ENCODE measurements at places on chromosomes 16 and 17.

GRCh38 chr17:77475016-77475976 is 334.5 kb downstream of the SEC14L1 start:
- DNase-seq = no peak

GRCh38 chr17:69460963-69461922 is 46.7 kb downstream of the MAP2K6 start:
- no peak for DNase-seq

DNA sequence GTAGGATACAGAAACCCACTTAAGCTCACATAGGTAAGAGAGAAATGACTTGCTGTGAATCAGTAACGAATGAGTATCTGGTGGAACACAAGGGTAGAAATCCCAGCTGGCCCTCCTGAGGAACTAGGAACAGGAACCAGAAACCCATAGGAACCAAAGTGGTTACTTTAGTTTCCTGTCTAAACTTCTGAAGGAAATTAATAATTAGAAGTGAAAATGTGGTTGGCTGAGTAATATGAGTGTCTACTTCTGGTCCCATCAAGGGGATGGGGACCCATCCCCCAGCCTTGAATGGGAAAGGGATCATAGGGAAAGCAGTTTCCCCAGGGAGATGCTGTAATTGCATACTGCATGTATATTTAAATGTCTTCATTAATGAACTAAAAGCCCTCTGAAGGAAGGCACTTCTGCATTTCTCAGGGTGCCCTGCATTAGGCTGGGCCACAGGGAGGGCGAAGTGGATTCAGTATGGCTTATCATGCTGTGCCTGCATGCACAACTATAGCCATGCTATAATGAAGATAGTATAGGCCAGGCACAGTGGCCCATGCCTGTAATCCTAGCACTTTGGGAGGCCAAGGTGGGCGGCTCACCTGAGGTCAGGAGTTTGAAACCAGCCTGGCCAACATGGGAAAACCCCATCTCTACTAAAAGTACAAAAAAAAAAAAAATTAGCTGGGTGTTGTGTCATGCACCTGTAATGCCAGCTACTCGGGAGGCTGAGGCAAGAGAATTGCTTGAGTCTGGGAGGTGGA is 45.6 kb downstream of the CYB5B start:
- DNase-seq = no peak

DNA sequence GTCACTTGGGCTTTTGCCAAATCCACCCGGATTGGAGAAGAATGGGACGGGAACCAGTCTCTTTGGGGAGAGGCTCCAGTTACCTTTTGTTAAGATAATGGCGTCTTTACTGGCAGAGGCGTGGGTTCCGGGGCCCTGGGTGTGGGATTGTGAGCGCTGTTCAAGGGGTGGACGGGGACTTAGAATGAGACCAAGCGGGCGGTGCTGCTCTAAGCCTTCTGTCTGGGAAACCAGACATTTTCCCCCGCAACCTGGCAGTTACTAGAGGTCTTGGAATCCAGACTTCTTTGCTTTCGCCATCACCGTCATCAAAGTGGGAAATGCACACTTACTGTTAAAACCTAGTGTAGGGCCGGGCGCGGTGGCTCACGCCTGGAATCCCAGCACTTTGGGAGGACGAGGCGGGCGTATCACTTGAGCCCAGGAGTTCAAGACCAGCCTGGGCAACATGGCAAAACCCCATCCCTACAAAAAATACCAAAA is 706 bp downstream of the TEN1 start:
- DNase-seq = no peak

GRCh38 chr17:42969001-42969581 is 4.8 kb upstream of the AARSD1 start:
- DNase-seq = peak; percentile 66

DNA sequence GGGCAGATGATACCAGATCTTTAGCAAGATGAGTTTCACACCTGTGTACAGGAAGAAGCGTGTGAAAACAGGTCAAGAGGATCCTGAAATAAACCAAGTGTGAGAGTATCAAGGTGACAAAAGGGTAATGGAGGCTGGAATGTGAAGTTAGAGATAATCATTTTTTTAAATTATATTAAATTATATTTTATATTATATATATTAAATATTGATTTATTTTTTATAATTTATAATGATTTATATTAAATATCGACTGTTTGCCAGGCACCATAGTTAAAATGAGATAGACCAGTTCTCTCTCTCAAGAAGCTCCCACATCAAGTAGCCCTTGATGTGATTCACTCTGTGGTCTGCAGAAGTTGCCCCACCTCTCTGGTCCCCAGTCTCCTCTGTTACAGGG is 360.2 kb upstream of the HSBP1 start:
- no peak for DNase-seq

- DNase-seq = no peak
These were observed 10.8 kb upstream of the HASPIN start for GRCh38 chr17:3712811-3713463.

GRCh38 chr16:55273959-55274358 is 50.0 kb upstream of the IRX6 start:
- DNase-seq = no peak

Data from NAMALWA (cell line).